ENCODE measurements at places on chromosomes 4 and X.
A peak's percentile ranks its signal among the peaks of the same experiment; 100 is the strongest.

DNA sequence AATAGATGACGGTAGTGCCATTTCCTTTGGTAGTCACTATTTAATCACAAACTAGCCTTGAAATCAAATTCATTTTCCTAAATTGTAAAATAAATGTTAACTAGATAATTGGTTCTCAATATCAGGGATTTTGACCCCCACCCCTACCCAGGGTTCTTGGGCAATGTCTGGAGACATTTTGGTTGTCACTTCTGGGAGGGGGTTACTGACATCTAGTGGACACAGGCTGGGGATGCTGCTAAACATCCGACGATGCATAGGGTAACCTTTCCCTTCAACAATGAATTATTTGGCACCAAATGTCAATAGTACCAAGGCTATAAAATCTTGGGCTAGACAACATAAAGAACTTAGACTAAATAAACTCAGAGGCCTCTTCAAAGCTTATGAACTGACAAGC lies 285.8 kb upstream of the TRPC5 start:
- no peak for DNase-seq

- no peak for DNase-seq
Measured at GRCh38 chr4:1200425-1201035, 28.1 kb upstream of the SPON2 start.

DNA sequence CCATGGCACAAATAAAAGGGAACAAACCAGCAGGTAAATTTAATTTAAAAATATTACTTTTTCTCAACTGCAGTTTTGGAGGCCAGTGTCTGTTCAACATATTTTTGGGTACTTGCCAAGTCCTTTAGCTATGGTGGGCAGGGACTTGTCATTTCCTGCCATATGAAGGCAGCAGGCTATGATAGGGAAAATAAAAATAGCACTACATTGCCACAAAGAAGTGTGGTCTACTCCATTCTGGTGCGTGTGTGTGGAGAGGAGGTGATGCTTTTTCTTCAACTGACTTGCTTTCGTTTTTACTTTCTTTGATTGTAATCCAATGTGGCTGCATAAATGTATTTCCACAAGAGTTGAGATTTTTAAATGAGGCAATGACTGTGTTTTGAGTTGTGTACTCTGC lies 17.2 kb downstream of the GPR174 start:
- DNase-seq, result peak; percentile 23

DNA sequence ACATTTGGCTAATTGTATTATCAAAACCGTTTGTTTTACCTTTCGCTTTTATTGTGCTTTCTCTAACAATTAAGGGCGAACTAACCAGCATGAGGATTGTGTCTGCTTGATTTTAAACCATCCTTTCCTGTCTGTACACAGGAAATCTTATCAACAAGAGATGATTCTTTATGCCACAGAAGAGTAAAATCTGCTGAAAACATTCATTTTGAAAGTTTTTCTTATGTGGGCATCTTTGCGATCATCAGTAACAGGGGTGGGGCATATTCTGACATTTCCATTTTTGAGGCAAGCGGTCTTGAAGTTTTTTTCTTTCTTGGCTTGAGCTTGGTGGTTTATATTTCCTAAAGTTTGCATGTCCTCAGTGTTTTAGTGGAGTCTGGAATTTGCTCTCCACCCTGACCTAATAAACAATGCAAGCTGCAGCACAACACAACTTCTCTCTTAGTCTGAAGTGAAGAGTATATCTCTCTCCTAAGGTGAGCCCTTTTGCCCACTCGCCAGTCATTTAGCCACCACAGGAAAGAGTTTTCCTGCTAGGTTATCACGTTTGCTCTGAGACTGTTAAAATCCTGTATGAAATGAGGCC lies 26.6 kb downstream of the NFKB1 start:
- no peak for DNase-seq

GRCh38 chr4:141731481-141731880 lies 95.1 kb downstream of the IL15 start:
- DNase-seq, result no peak

DNA sequence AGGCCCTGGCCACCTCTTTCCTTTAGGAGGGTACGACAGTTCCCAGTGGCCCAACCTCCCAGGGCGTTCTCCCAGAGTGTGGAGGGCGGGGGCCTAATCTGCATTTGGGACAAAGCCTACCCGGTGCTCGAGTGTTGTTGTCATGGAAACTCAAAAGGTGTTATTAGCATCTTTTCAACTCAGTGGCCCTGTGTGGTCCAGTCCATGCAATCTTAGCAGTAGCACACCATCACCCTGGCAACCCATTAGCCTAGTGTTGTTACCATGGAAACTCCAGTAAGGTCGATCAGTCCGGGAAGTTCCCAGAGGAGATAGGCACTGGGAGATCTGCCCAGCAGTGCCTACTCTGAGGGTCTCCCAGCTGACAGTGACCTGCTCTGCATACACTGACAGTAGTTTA lies 20.2 kb downstream of the APLN start:
- no peak for DNase-seq

GRCh38 chrX:9088896-9089295 lies 55.0 kb upstream of the FAM9B start:
- no peak for DNase-seq

GRCh38 chr4:1777822-1778641 lies 15.1 kb upstream of the FGFR3 start:
- DNase-seq, result no peak

Data from activated T-helper 1 cell treated with anti-CD3 and anti-CD28 coated beads, Interleukin-2, amount 50 U/mL, for 16 hours (primary cell).